ENCODE measurements at places on chromosomes 1 and 21.

DNA sequence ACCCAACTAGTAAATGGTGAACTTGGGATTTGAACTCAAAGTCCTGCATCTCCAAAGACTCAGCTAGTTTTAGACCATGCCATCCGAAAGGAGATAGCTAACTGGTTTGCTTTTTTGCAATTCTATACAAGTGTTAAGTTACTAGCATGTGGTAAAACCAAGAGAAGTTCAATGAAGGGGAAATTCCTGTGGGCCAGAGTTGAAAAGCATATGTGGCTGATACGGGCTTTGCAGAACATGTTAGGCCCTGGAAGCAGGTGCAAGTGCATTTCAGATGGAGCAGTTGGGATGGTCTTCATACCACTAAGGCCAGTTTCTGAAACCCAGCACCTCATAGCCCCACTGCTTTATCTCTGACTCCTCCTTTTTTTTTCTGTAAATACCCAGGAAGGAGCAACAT, 620.9 kb downstream of the PLPP3 start:
- no peak for DNase-seq

DNA sequence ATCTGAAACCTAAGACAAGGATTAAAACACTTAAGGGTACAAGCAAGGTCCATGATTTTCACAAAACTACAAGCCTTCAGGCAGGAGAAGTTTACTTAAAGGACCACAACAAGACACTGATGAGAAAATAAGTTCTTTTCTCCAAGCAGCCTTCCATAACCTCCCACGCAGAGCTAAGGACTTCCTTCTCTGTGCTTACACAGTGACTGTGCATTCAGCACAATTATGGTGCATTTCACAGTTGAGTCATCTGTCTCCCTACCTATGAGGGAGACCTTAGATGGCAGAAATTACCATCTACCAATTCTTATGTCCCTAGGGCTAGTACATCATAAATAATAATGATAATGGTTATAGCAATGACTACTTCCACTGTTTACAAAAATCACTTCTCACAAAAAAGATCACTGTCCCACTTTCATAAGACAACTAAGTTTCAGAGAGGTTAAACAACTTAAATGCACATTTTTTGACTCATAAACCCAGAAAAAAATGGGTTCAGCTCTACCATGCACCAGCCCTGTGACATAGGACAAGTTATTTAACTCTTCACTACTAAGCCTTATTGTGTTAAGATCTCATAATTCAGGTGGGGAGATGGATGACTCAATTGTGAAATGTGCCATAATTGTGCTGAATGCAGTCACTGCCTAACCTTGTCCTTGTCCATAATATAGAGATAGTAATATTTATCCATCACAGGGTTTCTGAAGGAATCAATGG, 45.3 kb downstream of the TARBP1 start:
- DNase-seq = no peak

DNA sequence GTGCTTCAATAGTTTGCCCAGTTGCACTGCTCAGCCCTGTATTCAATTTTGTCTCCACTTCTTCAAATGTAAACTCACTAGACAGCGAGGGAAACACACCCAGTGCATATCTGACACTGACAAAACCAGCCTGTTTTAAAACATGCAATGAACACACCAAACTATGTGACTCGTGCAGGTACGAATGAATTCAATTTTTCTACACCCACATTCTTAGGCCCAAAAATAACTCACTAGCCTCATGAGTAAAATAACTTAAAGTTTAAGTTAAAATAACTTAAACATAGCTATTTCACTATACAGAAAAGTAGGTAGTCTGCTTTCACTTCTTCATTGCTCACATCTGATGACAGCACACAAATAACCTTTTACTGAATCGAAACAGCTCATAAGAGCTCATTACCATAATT, 21.1 kb downstream of the TTC13 start:
- DNase-seq = no peak

- no peak for DNase-seq
Measured at GRCh38 chr1:110430901-110431300, 20.0 kb upstream of the PROK1 start.

- no peak for DNase-seq
Measured at GRCh38 chr1:21313203-21313885, 23.1 kb upstream of the ECE1 start.

DNA sequence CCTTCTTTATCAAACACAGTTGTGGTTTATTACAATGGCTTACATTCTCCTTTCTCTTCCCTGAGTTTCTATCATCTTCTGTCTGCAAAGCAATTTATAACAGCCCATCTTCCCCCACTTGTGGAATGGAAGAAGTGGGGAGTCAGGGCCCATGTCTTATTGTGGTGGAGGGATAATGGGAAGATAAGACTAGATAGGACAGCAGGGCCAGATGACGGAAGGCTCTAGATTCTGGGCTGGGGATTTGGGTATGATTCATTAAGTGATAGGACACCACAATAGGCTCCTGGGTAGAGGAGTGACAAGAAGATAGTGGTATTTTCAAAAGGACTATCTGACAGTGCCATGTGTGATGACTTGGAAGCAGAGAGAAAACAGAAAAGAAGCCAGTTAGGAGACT, 450.6 kb downstream of the TTLL7 start:
- DNase-seq = no peak

DNA sequence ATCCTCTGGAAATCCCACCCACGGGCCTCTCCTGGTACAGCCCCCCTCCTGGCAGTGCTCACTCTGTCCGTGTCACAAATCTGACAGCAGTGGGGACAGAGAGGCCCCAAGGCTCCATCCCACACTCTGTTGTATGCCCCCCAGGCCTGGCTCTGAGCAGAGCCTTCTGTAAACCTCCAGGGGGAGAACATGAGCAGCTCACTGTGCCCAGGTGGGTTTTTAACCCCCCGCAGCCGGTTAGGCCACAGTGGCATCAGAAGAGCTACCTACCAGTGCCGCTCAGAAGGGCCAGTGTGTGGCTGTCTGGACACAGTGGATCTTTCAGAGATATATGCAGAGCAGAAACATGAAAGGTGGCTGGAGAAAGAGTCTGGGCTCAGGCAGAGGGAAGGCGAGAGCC, 12.0 kb upstream of the GPR153 start:
- no peak for DNase-seq

GRCh38 chr1:188425687-188426086, 1596.9 kb downstream of the PLA2G4A start:
- DNase-seq = no peak

- DNase-seq = no peak
Measured at GRCh38 chr1:175717610-175718540, 25.5 kb downstream of the TNR start.

DNA sequence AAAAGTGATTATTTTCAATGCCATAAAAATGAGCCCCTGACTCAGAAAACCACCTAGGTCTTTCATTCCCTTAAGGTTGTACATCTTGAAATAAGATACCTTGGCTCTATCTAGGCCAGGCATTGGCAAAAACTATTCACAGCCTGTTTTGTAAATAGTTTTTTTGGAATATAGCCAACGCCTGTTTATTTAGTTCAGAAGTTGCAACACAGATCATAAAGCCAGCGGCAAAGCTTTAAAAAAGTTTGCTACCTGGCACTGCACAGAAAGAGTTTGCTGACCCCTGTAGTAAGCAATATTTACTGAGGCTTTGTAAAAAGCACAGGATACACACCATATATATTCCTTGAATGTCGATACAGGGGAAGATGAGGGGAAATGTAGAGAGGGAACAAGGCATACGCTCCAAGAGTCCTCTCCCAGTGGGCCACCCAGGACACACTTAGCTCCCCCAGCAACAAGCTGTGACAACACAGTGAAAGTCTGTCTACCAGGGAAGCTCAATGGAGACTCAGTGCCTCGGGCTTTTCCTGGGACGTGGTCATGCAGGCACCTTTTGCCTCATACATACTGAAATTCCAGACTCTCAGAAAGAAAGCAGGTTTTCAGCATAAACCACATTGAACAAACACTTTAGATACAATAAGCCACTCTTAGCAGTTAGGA, 20.5 kb downstream of the TARBP1 start:
- no peak for DNase-seq

DNA sequence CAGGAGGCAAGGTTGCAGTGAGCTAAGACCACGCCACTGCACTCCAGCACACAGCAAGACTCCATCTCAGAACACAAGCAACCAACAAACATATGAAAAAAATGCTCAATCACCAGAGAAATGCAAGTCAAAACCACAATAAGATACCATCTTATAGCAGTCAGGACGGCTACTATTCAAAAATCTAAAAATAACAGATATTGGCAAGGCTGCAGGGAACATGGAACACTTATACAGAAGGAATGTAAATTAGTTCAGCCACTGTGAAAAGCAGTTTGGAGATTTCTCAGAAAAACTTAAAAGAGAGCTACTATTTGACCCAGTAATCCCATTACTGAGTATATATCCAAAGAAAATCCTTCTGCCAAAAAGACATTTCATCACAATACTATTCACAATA, 27.6 kb upstream of the POGK start:
- DNase-seq = no peak

DNA sequence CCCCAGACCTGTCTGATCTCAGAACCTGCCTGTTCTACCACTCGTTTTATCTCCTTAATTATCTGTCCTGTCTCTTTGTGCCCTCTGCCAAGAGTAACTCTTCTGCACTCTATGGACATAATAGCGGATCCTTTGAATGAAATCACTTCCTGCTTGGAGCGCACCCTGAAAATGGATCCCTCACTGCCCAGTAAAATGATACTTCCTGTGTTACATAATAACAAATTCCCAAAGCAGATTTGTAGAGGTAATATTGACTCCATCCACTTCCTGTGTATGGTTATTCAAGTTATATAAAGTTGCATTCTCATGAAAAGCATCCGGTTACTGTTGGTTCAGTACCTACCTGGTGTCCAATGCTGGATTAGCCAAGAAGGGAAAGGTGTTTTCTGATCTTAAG, 246.0 kb downstream of the TRABD2B start:
- DNase-seq = peak; percentile 21

DNA sequence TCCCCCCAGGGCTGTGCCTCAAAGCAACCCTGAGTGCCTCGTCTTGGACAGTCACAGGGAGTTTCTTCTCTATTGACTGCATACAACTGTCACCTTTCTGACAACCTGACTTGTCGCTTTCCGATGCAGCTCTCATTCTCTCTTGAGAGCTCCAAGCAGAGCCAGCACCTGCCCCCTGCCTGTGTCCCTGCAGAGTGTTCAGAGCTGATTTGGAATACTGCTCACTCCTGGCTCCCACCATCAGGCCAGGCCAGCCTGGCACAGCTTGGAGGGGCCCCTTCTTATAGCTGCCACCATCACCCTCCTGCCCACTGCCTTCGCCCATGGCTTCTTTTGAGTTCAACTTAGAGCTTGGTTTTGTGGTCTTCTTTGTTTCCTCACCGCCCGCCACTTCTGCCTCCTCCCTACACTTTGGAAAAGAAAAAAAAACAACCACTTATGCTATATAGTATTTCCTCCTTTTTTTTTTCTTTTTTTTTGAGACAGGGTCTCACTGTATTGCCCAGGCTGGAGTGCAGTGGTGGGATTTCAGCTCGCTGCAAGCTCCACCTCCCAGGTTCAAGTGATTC, 12.3 kb downstream of the NCF2 start:
- DNase-seq = no peak

- DNase-seq = no peak
Measured at GRCh38 chr1:229336345-229336744, 6.5 kb downstream of the CCSAP start.

- no peak for DNase-seq
Measured at GRCh38 chr21:28883931-28884330, 108.7 kb downstream of the LTN1 start.

DNA sequence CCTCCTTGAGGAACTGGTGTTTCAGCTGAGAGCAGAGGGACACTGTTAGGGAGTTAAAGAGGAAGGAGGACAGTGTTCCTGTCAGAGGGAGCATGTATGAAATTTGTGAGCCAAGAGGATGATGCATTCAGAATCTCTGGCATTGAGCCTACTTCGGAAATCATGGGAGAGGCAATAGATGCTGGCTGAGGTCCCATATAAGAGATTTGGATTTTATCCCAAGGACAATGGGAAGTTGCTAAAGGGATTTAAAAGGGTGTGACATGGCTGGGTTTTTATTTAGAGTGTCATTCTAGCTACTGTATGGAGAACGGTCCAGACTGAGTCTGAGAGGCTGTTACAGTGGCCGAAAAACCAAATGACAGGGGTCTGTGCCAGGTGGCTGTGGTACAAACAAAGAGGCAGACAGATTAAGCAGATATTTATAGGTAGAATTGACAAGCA, 403.2 kb upstream of the B3GALT2 start:
- DNase-seq = no peak

GRCh38 chr1:155940993-155941844, at the start of gene RXFP4:
TSS of gene RXFP4 (plus strand) at chr1:155941638. CDS start at chr1:155941710, 72 bp downstream.
- DNase-seq = no peak

- DNase-seq = no peak
Measured at GRCh38 chr1:160374306-160375110, 7.6 kb downstream of the NHLH1 start.

- no peak for DNase-seq
Measured at GRCh38 chr1:203996126-203996525, 76.8 kb upstream of the SOX13 start.

- no peak for DNase-seq
Measured at GRCh38 chr1:47992720-47993415, 4.3 kb downstream of the TRABD2B start.

DNA sequence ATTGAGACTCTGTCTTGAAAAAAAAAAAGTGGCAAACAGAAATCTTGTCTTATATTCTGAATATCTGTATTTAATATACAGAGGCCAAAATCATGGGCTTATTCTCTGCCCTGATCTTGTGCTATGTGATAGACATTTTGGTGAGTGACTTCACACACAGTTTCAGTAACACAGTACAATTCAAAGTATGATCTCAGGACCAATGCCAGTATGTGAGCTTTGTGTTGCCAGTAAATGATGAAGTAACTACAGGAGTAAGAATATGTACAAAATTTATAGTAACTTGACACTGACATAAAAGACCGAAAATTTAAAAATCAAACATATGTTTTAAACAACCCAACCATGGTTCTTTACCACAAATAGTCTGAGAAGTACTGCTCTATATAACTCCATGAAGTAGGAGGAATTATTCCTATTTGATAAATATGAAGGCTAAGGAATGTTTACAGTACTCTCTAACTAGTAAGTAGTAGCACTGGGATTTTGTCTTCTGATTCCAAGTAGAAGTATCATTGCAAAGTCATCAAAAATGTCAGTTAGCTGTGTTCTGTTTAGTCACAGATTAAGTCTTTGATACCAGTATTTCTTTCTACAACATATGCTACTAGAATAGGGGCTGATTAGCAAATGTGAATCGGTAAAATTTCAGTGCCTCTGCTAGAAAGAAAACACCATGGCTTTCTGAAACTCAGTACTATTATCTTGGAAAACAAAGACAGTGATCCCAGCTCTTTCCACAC, 25.3 kb downstream of the DPH5 start:
- no peak for DNase-seq

- no peak for DNase-seq
Measured at GRCh38 chr21:15241997-15242736, 177.4 kb upstream of the NRIP1 start.
